T-helper 2 cell (primary cell): ENCODE measurements at places on chromosomes 1 and 21.
A peak's percentile ranks its signal among the peaks of the same experiment; 100 is the strongest.

GRCh38 chr1:15957221-15958095 is 18.4 kb downstream of the ZBTB17 start:
- DNase-seq = no peak

GRCh38 chr1:169696273-169697100 is 14.9 kb downstream of the SELL start:
- DNase-seq = no peak

DNA sequence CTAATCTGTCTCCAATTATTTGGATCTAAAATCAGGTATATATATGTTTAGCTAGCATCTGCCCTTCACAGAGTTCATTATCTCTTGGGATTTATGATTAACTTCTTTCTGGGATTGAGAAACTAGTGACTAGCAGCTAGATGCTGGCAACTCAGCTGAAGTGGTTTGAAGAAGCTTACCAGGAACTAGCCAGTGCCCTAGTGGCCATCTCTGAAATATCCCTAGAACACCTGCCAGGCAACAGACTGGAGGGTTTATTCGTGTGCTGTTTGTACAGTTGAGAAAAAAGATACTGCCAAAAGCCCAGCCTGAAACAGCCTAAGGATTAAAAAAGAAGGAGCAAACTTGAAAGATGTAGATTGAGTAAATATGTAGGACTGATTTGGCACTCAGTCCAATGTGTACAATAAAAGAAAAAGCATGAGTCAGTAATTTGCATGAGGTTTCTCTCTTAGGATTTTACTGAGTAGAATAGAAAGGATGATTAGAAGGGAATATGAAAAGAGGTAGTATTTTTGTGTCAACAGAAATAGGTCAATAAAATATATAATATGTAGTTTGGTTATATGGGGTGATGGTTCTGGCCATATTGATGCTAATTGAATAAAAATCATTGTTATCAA is 1144.6 kb upstream of the ADGRL2 start:
- DNase-seq = no peak

- DNase-seq = no peak
Observed at GRCh38 chr1:152995842-152996241, 5.7 kb upstream of the SPRR3 start.

GRCh38 chr1:211613108-211613947 is 34.4 kb upstream of the SLC30A1 start:
- no peak for DNase-seq

- peak; percentile 68 for DNase-seq
Observed at GRCh38 chr21:44920694-44921604, at the start of gene ITGB2. ITGB2 (minus strand) TSS chr21:44920899; CDS start chr21:44910782, 10,117 bp downstream.

- DNase-seq = no peak
Observed at GRCh38 chr1:151062741-151063371, 2.7 kb downstream of the MLLT11 start.

DNA sequence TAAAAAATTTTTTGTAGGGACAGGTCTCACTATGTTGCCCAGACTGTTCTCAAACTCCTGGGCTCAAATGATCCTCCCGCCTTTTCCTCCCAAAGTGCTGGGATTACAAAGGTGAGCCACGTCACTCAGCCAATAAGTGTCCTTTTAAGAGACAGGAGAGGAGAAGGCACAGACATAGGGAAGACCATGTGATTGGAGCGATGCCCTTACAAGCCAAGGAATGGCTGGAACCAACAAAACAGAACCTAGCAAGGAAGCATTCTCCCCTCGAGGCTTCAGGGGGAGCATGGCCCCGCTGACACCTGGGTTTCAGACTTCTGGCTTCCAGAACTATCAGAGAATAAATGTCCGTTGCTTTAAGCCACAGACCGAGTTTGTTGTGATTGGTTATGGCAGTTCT is 37.0 kb downstream of the NDUFS5 start:
- DNase-seq = no peak

- DNase-seq = no peak
Observed at GRCh38 chr1:163747855-163748254, 426.1 kb downstream of the NUF2 start.
